HT-29 (cell line): ENCODE measurements at places on chromosomes 5 and 9.
A peak's percentile ranks its signal among the peaks of the same experiment; 100 is the strongest.

DNA sequence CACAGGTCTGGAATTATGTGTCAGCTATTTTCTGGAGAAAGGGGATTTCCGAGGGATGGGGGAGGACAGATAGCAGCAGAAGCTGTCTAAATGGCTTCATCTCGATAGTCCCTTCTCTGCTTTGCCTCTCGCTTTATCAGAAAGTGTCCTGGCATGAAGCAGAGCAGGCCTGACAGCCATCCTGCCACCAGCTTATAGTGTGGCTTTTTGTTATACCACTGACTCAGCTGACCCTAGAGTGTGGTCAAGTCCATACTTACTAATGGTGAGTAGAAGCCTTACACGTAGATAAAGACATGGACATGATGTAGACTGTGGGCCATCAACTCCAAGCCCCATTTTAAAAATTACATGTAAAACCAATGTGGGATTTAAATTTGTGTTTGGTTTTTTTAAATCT is 50.0 kb downstream of the RCL1 start:
- DNase-seq = no peak

- no peak for DNase-seq
These were observed 1.7 kb downstream of the TSSK1B start for GRCh38 chr5:113433071-113433470.

DNA sequence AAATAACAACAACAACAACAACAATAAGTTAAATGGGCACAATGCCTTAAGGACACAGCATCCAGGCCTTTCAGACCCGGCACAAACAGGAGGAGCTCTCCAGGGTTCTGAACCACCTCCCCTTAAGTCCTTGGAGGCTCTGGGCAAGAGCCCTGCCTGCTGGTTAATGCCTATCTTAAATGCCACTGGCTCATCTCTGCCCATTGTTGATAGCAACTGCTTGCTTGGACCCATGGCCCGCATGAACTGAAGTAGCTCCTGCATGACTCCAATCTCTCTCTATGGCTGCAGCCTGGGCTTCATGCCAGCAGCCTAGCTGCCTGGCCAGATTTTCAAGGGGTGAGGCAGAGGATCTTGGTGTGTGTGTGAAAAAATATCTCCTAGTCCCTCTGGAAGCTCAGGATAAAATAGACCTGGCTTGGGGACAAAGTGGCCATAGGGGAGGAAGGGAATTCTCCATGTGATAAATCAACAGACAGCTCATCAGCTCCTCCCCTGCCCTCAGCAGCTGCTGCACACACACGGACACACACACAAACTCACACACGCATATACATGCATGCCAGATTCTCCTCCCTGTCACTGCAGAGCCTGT is 27.4 kb downstream of the FAM219A start:
- DNase-seq = peak; percentile 55

DNA sequence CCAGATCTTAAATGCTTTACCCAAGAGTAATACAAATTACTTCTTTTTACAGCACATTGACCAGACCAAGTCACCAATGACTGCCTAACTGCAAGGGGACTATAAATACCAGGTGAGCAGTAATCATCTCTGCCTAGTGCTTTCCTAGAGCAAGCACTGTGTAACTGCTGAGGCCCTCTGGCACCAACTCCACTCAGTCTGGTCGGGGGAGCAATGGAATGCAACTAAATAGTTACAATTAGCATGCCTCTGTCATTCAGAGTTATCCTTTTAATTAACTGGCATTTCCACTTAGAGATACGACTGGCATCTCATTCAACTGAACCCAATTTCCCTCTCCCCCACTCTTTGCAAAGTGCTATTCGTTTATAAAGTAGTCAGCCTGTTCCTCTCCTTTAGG is 1309.1 kb upstream of the DMAC1 start:
- DNase-seq = no peak

DNA sequence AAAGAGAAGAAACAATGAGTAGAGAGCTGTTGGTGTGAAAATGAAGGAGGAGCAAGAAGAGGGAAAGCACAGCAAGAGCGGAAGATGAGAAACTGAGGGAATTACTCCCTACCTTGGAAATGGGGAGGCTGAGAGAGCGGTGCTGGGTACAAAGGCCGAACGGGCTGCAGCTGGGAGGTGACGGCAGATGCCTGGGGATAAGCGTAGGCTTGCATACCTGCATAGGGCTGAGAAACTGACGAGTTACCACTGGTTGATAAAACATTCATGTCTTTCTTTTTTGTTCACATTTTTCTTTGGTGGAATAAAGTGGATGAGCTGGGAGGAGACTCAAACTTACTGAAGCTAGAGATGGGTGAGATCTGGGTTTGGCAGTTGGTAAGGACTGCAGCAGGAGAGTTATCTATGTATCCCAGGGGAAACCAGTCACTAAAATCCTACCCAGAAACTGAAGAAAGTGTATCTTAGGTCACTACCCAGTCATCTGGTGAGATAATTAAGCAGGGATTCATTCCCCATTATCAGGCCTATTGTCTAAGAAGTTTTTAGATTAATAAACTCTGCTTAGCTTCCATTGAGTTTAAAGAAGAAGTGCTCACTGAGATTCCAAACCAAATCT is 34.8 kb downstream of the FKBP15 start:
- no peak for DNase-seq

DNA sequence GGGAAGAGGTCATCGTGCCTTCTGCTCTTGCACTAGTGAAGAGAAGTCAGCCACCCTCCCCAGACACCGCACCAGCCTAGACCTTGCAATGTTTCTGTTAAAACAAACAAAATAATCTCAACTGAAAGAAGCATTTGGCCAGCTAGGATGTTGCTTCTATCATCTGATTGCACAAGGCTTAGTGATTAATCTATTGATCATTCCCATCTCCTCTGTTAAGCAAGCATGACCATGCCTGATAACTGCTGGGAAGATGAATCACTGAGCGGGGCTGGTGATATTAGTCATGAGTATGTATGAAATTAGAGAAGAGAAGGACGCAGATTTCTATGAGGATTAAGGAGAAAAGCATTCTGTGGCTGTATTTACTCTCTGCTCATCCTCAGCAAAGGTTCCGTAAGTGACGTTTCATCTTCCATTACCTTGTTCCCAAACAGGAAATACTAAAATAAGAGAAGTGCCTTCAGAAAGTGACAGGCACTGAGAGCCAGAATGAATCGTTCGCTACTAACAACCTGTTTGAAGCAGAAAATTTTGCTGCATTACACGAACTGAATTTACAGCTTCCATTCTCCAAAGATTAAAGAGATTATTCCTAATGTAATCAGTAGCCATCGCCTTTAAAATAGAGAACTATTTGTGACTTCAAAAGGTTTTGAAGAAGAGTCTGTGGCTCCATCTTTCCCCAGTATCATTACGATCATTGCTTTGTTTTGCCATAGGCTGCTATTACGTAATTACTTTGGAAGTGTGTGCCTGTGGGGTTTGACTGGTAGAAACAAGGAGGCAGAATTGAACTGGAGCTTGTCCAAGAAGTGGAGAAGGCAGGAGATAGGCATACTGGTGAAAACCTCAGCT is 219.1 kb downstream of the MED10 start:
- no peak for DNase-seq

GRCh38 chr9:122016744-122017143 is 76.4 kb downstream of the TTLL11 start:
- DNase-seq = no peak

DNA sequence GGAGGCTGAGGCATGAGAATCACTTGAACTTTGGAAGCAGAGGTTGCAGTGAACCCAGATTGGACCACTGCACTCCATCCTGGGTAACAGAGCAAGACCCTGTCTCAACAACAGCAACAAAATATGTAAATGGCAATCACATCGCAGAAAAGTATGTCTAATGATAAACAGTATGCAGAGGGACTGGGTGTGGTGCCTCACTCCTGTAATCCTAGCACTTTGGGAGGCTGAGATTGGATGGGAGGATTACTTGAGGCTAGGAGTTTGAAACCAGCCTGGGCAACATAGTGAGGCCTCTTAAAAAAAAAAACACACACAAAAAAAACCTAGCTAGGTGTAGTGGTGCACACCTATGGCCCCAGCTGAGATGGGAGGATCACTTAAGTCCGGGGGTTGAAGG is 40.3 kb downstream of the HSDL2 start:
- DNase-seq = no peak

DNA sequence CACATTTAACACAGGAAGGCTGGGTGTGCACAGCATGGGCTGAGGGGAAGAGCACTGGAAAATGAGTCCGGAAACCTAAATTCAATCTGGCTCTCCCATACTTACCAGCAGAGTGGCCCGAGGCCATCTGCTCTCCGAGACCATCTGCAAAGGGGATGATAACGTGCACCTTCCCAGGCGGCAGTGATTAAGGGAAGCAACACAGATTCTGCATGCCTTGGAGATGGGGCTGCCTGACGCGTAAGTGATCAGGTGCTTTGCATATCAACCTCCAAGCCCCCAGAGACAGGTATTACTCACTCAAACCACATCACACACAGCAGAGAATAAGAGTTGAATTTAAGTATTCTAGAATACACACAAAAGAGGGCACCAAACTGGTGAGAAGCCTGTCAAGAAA is 9.1 kb downstream of the EPB41L4B start:
- no peak for DNase-seq

DNA sequence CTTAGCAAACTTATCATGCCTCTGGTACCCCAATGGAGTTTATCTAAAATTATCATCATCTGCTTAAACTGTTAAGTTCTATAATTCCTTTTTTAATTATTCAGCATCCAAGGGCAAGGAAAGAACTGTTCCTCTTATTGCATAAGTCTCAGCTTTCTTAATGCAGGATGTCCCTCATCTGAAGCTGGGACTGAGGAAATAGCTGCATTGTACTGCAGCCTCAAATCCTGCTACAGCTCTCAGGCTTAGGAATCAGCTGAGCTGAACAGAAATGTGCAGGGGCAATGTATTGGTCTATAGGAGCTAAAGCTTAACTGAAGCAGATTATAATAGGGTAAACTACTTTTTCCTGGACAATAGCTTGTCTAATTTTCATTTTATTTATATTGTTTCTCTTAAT is 48.0 kb downstream of the HAPLN1 start:
- DNase-seq = no peak

GRCh38 chr9:89502038-89502601 is 4.2 kb upstream of the SEMA4D start:
- no peak for DNase-seq

DNA sequence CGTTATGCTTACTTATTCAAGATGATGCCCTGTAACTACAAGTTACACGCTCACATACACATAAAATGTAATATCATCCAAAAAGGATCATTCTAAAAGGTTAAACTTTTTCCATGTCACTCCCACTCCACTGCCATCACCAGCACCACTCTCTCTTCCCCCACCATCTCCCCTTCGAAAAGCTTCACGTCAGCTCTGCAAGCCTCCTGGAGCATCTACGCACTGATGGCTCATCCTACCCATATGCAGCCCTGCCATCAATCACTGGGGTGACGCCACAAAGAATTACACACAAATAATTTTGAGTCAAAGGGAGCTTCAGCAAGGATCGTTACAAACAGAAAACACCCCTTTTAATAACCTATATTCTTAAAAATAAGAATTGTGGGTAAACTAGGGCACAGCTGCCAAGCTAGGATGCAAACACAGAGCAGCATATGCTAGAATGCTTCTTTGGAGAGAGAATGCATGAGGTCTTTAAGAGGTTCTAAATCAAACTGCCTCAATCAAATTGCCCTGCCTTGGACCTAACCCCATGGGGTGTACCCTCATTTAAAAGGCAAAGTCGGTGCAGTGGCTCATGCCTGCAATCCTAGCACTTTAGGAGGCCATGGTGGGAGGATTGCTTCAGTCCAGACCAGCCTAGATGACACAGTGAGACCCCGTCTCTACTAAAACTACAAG is 56.1 kb downstream of the SHB start:
- DNase-seq = no peak

- DNase-seq = no peak
These were observed 14.1 kb downstream of the SEMA4D start for GRCh38 chr9:89483592-89484474.

GRCh38 chr9:127684576-127684975 is 22.2 kb upstream of the CFAP157 start:
- DNase-seq = no peak

GRCh38 chr5:17346811-17347210 is 129.4 kb downstream of the BASP1 start:
- DNase-seq = no peak

DNA sequence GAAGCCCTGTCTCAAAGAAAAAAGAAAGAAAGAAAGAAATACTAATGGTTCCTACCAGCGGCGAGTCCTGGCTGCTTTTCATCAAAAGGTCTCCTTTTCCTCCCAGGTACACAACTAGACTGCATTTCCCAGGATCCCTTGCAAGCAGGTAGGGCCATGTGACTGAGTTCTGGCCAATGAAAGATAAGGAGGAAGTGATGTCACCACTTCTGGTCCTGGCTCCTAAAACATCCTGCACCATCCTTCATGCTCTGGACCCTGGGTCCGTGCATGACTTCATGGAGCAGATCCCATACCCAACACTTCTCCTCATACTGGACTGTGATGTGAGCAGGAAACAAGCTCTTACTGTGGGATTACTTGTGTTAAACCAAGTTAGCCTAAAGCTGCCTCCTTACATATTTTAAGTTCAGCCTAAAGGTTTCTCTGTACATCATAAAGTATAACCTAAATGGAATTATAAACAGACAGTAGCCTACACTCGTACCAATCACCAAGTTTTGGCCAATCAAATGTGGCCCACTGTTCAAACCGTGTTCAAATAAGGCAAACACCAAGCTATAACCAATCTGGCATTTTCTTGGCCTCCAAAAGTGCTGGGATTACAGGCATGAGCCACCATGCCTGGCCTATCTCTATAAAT is 30.2 kb upstream of the FUBP3 start:
- peak; percentile 14 for DNase-seq

- no peak for DNase-seq
These were observed 214.8 kb downstream of the PAX5 start for GRCh38 chr9:36818965-36819870.

DNA sequence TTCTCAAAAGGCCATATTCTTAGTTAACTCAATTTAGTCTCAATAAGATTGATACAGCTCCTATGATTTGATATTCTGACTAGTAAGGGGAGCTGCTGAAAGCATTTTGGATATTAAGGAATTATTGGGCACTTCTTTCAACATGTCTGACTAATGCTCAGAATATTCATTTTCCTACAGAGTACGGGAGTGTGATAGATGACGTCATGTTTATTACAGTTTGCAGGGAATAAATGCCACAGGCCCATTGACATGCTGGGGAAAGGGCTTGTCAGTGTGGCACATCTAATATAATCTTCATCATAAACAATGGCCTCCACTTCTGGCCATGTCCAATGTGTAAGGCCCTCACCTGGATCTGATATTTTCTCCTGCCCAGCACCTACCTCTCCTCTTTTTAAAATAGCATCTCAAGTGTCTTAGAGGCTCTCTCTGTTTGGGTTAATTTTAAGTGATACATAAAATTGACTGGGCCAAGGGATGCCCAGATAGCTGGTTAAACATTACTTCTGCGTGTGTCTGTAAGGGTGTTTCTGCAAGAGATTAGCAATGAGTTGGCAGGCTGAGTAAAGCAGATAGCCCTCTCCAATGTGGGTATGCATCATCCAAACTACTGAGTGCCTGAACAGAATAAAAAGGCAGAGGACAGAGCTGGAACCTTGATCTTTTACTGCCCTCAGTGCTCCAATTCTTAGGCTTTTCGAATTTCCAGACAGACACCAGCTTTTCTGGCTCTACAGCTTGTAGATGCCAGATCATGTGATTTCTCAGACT is 99.3 kb downstream of the SLC24A2 start:
- DNase-seq = no peak

- DNase-seq = no peak
These were observed 40.0 kb upstream of the ORM1 start for GRCh38 chr9:114282926-114283325.

GRCh38 chr5:173550641-173551040 is 65.8 kb downstream of the BOD1 start:
- DNase-seq = no peak
